ENCODE measurements at places on chromosomes 6 and 20.

- no peak for DNase-seq
These were observed 35.1 kb upstream of the HMGA1 start for GRCh38 chr6:34201455-34202107.

GRCh38 chr20:19688031-19688806 is 69.8 kb upstream of the RIN2 start:
- no peak for DNase-seq

- DNase-seq: no peak
These were observed 128.0 kb downstream of the UST start for GRCh38 chr6:148874698-148875293.

DNA sequence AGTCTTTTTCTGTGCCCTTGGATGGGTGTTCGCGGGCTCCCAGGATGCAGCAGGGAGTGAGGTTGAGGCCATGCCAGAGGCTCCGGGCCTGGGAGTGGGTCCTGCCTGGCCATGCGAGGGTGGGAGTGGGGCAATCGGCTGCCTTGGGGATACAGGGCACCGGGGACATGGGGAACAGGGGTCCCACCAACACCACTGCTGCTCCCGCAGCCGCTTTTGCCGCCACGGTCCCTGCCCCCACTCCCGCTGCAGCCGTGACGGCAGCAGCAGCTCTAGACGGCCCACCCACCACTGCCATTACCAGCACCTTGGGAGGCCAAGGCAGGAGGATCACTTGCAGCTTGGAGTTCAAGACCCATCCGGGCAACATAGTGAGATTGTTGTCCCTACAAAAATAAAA is 35.3 kb upstream of the FAM50B start:
- no peak for DNase-seq

DNA sequence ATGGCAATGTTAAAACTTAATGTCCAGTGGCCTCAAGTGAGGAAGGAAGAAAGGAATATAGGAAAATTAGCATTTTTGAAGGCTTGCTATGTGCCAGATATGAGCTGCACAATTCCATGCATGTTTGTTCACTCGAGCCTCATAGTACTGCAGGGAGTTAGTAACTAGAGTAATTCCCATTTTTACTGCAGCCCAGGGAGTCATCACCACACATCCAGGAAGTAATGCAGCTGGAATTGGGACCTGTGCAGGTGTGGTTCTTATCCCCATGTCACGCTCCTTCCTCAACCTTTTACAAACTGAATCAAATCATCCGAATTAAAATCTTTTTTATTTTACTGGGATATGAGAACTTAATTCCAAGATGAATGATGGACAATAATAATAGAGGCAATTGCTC is 149.5 kb upstream of the MAFB start:
- no peak for DNase-seq

DNA sequence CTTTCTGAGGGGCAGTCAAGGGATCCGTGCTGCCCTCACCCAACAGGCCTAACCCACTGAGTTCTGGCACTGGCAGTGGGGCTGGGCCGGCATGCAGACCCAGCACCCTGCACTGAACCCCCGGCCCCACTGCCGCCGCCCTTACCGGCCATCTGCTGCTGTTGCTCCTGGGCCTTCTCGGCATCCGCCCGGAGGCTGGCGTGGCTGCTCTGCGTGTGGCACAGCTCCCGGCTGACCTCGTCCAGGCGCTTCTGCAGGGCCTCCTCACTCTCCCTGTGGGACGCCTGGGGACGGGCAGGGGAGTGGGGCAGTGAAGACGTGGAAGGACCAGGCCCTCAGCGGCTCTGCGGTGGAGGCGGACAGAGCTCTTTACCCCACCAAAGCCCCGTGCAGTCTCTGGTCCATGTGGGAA is 52.4 kb downstream of the RRBP1 start:
- no peak for DNase-seq

DNA sequence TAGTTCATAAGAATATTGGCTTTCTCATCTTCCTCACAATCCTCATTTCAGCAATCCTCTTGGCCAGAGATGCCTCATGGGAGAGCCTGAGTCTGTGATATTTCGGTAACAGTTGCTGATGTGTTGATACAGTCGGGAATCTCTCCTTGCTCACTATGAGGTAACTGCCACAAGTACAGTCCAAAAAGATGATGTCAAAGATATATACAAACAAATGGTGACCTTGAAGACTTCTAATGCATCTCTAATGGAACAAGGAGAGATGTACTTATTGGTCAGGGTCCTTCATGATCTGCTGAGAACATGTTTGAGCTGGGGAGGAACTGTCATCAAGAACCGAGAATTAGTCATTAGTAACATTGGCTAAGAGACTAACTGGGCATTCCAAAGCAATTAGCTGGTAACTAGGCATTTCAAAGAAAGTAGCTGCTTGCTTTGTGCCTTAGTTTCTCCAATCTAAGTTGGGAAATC is 56.1 kb downstream of the FILIP1 start:
- DNase-seq: no peak

- DNase-seq: no peak
These were observed 25.9 kb upstream of the EPB41L1 start for GRCh38 chr20:36128463-36129159.

- DNase-seq: no peak
These were observed 598.2 kb upstream of the MAP3K7 start for GRCh38 chr6:91185072-91185471.

GRCh38 chr6:117513778-117514365 is 31.4 kb downstream of the DCBLD1 start:
- DNase-seq: no peak

- no peak for DNase-seq
These were observed 211.9 kb downstream of the CDH26 start for GRCh38 chr20:60170116-60170515.

GRCh38 chr20:42549496-42549895 is 640.2 kb downstream of the PTPRT start:
- DNase-seq: no peak

- no peak for DNase-seq
These were observed 244.4 kb upstream of the HSF2 start for GRCh38 chr6:122154912-122155575.

DNA sequence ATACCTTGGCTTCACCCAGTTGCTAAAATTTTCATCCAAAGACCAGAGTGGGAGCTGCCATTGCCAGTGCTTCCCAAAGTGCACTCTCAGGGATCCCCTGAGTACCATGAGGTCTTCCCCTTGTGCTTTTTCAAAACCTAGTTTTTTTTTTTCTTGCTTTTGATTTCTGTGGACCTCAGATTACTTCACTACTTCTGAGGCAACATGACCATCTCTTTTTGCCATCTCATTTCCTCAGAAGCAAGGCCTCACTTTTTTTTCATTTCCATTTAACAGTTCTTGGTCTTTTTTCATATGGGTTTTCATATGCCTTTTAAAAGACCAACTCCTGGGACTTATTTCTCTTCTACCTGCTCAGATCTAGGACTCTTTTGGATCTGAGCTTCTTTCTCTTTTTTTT is 64.1 kb upstream of the MMS22L start:
- DNase-seq: no peak

- no peak for DNase-seq
These were observed 549 bp upstream of the CSE1L start for GRCh38 chr20:49045440-49046086.

DNA sequence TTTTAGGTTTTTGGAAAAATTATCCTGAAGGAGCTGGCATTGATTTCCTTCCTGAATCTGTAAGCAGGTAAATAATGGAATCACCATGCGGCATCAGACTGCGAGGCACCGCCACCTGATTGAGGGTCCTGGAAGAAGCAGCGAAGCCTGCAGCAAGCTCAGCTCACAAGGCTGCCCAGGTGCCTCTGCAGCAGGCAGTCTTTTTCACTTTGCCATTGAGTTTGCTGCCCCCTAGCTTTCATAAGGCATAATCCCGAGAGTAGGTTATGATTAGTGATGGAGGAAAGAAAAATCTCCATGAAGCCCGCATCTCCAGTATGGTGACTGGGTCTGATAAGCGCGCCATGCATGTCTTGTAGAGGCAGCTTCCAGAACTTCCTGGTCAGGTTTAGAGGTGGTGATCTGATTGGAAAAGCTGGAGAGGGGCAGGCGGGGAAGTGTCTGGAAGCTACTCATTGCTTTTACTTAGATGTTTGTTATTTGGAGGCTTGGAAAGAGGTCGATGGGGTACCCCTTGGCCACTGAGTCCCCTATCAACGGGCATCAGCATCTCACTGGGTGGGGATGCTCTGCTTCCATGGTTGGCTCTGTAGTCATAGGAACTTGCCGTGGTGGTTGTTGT is 26.7 kb downstream of the IYD start:
- DNase-seq: no peak

- DNase-seq: no peak
These were observed 104.2 kb downstream of the AGPAT4 start for GRCh38 chr6:161169696-161170095.

Data from stimulated activated CD8-positive, alpha-beta memory T cell treated with anti-CD3 and anti-CD28 coated beads, Interleukin-15, amount 100 ng/mL, for 4 hours (primary cell).